ENCODE measurements at places on chromosomes 5 and 9.

DNA sequence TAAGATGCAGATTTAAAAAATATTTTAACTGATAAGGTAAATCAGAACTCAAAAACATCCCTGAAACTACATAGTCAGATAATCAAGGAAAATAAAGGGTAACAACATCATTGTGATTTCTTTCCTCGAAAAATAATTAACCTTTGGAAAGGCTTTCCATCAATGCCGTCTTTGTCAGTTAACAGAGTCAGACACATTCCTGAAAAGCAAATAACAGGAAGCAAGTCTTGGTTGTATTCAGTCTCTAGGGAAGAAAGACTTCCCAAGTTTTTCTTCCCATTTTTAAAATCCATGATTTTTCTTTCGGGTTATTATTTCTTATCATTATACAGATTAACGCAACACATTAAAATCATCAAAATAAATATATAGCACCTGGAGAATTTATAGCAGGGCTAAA is 256.4 kb upstream of the CDH6 start:
- DNase-seq: no peak

- no peak for DNase-seq
Observed at GRCh38 chr5:978054-978453, 30.5 kb upstream of the NKD2 start.

DNA sequence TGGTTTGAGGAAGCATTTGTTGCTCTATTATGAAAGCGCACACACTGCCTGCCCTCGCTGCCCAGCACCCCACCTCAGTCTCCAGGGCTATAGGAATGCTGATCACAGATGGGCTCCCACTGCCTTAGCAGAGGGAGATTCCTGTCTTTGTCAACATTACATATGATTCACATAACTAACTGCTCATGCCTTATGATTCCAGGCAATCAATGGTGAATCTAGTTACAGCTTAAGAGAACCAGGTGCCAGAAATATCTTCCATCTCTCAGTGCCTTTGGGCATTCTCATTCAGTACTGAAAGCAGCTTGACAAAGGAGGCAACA is 458.9 kb upstream of the C9orf72 start:
- DNase-seq: no peak

GRCh38 chr5:33927685-33928084 is 8.5 kb upstream of the RXFP3 start:
- no peak for DNase-seq

GRCh38 chr9:70578720-70579119 is 164.3 kb upstream of the KLF9 start:
- no peak for DNase-seq

DNA sequence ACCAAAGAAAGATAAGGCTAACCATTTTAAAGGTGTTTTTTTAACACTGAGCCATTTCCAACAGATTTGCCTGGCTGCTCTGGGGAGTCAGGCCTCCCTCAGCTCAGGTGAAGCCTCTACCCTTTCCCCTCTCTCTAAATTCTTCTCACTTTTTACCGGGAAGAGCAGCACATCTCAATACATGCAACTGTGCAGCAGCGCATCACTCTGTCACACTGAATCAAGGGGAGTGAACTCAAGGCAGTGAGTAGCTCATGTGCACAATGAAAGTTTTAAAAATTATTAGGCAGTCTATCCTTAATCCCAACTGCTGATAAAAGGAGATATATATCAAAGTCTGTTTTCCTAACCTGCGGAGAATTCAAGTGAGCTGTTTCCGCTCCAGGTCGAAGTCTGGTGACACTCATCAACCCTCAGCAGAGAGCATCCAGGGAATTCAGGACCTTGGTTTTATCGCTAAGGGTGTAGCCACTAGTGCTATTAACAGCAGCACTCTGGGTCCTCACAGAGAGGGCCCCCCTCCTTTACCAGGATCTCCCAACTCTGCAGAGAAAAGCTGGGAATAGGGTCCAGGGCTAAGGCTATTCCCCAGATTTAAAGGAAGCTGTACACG is 1.0 kb downstream of the CEMIP2 start:
- DNase-seq: no peak

DNA sequence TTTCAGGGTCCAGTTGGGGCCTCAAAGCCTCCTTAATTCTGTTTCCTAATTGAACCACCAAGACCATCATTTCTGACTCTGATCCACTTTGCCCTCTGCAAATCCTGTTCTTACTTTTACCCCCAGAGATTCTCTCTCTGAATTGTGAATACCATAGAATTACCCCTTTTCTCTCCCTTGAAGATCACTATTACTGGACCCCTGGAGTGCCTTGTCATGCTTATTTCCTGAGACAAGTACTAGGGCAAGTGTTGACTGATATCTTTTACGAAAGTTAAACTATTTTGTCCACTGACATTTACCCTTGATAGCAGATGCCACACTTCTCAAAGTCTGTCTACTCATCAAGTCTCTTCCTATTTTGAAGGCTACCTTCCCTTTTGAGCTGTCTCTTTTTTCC is 246.9 kb upstream of the PTGER4 start:
- no peak for DNase-seq

DNA sequence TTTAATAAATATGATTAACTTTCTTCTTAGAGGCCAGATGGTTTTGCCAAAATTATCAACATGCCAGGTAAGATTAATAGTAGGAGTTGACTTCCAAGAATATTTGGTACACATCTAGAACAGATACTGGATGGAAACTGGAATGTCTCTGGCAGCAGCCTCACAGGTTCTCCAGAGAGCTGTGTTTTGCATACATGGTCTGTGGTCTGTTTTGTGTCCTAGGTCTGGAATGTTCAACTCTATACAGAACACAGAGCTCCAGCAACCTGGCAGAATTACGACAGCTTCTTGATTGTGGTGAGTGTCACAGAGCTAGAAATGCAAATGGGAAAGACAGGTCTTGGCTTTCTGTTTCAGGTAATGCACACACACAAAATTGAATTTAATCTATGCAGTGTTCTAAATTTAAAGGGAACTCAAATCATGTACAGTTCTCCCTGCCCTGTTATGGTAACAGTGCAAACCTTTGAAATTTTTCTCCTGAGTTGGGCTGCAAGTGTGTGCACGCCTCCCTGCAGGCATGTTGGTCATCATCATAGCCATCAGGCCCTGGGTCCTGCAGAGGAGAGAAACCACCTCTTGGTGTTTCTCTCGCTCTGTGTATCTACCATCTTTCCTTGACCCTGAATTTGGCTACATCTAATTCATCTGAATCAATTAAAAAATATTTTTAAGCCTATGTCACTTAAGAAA is 58.3 kb downstream of the PIK3R1 start:
- no peak for DNase-seq

DNA sequence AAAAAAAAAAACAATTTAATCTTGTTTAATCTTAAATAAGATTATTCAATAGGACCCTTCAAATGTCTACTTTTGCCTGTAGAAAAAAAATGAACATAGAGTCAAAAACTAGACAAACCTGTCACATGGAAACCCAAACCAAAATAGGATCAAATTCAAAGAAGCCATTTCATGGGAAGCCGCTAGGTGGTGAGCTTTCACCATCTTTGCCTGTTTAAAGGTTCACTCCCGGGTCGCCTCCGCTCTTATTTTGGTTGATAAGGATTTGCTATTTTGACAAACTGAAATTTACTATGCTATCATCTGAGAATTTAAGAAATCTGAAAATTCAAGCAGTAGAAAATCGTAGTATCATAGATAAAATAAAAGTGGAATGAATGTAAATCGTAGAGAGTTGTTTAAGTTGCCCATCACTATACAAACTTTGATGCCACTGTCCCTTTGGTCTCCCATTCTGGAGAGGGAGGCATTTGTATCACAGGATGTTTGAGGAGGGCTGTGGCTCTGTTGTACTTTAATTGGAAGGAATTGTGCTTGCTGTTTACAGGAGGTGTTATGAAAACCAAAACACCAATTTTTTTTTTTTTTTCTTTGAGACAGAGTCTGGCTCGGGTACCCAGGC is 43.5 kb upstream of the DNAH5 start:
- no peak for DNase-seq

DNA sequence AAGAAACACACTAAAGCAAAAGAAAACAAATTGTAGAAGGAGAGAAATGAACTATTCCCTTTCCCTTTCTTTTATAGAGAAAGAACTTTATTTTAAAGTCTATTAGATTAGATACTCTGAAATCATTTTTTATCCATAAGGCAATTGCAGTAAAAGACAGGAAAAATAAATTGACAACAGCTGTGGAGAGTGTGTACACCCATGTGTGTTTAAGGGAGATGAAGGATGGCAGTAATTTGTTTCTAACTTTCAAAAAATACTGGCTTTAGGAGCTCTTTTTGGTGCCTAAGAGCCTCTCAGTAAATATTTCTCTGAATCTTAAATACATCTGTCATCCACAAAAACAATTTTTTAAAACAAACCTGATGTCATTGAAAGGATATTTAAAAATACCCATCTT is 18.3 kb upstream of the ARL14EPL start:
- no peak for DNase-seq

DNA sequence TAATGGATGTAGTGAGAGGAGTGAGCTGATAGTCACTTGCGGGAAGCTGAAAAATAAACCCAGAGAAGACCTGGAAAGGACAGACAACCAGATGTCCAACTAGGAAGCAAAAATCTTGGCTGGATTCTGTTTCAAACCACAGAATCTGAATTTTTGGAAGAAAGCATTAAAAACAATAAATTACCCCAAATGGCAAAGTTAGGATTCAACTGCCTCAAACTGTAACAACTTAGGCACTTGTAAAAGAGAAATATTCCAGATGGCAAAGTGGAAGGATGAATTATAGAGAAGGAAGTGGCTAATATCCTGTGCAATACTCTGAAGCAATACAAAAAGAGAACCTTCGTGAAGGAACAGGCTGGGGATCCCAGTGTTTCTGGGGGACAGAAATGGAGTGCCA is 46.8 kb upstream of the SLIT3 start:
- DNase-seq: no peak

DNA sequence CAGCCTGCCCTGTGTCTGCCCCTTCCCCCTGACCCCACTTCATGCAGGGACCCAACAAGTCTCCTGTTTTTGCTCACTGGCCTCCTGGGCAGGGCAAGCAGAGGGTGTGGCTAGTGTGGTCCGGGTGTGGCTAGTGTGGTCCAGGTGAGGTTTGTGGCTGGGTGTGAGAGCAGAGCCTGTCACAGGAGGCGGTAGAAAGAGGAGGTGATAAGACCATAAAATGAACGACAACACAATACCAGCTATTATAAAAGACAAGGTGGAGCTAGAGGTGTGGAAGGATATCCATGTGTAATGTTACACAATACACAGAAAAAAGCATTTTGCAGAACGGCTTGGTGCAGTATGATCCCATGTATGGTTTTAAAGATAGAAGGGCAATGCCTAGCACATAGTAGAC is 23.3 kb downstream of the SPRY4 start:
- DNase-seq: no peak

- DNase-seq: no peak
Observed at GRCh38 chr5:191036-191948, at the start of gene LRRC14B. Gene LRRC14B, plus strand, starts transcription at chr5:191495. Its CDS starts 44 bp downstream, at chr5:191539.

- DNase-seq: no peak
Observed at GRCh38 chr5:141871870-141872269, 6.3 kb downstream of the PCDH1 start.

DNA sequence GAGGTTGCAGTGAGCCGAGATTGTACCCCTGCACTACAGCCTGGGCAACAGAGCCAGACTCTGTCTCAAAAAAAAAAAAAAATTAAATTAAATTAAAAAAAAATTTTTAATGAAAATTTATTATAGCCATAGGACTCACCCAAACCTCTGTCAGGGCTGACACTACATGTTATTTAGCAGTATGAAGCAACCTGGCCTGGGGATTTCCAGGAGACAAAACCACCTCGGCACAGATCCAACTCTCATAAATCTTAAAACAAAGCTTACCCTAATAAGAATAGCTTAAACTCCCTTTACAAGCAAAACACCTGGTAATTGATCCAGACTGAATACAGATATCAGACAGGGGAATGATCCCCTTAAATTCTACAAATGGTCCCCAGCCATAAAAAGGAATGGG is 38.4 kb downstream of the PPP1R2B start:
- DNase-seq: no peak

DNA sequence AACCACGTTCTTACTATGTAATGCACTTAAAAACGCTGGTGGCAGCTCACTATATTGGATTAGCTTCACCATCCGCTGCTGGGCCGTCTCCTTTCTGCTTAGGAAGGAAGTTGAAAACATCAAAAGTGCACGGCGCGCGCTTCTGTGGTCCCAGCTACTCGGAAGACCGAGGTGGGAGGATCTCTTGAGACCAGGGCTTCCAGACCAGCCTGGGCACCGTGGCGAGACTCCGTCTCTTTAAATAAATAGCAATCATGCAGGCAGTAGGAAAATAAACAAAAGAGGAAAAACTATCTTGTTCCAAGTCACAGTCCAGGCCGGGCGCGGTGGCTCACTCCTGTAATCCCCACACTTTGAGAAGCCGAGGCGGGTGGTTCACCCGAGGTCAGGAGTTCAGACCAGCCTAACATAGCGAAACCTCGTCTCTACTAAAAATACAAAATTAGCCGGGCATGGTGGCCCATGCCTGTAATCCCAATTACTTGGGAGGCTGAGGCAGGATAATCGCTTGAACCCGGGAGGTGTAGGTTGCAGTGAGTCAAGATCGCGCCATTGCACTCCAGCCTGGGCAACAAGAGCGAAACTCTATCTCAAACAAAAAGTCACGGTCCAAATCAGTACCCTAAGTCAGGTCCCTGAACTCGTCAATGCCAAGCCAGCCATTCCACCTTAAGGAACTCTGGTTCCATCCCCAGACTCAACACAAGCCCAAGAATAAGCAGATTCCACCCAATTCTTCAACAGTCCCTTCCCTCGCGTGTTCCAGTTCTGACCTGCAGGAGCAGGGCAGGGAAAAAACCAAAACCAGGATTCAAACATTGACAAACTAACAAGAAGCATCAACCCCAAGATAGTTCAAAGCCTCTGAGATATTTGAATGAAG is 1.0 kb upstream of the GOLGA1 start:
- peak; percentile 21 for DNase-seq

DNA sequence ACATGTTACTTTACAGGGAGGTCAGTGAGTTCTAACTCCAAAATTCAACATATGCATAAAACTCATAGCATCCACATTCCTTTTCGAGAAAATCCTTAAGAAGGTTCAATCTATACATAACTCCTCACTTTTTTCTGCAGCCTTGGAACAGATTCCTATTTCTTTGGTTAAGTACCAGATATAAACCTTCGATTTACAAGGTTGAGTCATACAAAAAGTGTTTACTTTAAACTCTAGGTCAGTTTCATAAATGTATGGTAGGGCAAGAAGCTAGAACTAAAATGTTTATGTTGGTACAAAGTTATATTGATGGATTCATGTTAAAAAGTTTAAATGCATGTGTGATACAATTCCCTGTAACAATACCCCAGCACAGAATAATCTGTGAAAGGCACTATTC is 19.4 kb downstream of the CDKN2AIPNL start:
- no peak for DNase-seq

- peak; percentile 20 for DNase-seq
Observed at GRCh38 chr9:128103589-128103962, 24.0 kb downstream of the PTGES2 start.

GRCh38 chr5:93807846-93808245 is 66.4 kb upstream of the POU5F2 start:
- DNase-seq: no peak

GRCh38 chr9:13146840-13147239 is 132.7 kb downstream of the MPDZ start:
- DNase-seq: no peak

- DNase-seq: no peak
Observed at GRCh38 chr5:107153283-107153682, 517.5 kb downstream of the EFNA5 start.

- DNase-seq: no peak
Observed at GRCh38 chr5:69010476-69010875, 83.3 kb upstream of the SLC30A5 start.

All from stimulated activated CD4-positive, alpha-beta T cell treated with anti-CD3 and anti-CD28 coated beads, Interleukin-12 subunit alpha, Interleukin-12 subunit beta, amount 100 ng/mL, for 24 hours (primary cell).